DMS79 (cell line): ENCODE measurements at places on chromosomes 3 and 15.

DNA sequence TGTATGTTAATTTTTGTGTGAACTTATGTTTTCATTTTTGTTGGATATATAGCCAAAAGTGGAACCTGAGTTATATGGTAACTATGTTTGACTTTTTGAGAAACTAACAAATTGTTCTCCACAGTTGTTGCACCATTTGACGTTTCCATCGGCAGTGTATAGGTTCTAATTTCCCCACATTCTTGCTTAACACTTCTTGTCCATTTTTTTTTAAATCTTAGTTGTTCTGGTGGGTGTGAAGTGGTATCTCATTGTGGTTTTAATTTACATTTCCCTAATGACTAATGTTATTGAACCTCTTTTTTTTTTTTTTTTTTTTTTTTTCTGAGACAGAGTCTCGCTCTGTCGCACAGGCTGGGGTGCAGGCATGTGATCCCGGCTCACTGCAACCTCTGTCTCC lies 8.0 kb downstream of the NISCH start:
- no peak for DNase-seq

DNA sequence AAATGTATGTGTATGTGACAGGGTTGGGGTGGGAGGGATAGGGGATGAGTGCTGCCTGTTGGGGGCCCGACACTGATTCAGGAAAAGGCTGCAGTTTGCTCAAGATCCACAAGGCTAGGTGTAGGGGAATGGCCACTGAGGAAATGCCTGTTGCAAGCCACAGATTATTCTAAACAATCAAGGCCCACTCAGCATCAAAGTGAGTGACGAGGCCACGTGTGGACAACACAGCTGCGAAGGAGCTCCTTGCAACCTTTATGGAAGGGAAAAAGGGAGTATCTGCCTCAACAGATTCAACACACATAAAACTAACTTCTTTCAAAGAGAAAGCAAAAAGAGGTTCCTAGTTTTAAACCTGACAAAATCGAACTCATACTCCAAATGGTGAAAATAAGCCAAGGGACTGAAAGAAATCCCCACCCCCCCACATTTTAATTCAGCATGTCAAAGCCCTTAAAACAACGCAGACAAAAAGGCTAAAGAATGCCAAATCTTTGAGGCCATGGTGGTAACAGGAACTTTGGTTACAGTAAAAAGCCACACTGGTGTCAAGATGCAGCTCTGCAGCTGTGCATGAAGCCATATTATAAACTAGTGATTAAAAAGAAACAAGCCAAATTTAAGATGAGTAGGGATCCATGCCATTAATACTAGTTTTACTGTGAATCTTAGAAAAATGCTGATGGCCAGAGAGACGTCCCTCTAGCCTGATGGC lies 3.6 kb downstream of the POLG start:
- DNase-seq: no peak

DNA sequence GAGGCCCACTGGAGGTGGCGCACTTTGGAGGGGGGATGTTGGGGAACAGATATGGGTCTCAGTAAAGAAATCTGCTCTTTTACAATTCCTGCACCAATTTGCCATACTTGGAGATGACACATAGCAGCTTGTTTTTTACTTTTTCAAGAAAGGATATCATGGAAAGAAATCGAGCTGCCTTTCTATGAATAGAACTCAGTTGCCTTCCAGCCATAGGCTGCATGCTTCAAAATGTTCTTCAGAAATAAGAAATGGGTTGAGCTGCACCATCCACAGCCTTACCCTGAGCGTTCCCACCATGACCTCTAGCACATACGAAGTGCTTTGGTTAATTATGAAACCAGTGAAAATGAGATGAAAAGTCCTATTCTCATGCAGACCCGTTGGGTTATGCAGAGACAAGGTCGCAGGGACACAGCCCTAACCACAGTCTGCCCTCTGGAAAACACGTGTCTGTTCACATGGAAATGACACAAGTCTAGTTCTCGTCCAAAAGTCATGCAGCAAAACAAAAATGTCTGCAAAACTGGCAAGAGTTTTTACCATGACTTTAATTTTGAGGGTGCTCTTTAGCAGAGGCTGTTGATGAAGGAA lies 36.3 kb downstream of the NGRN start:
- DNase-seq: no peak

DNA sequence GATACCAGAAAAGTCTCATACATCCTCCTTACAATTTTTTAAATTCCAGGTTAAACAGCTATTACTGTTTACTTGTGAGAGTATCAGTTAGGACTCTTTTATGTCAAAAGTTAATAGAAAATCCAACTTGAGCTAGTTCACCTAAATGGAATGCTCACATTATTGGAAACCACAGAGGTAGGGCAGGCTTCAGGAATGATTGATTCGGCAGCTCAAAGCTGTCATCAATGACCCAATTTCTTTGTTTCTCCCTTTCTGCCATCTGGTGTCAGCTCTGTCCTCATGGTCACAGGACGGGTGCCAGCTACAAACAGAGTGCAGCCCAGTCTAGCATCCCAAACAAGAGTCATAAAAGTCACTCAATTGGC lies 32.2 kb downstream of the CFAP20DC start:
- DNase-seq: no peak

DNA sequence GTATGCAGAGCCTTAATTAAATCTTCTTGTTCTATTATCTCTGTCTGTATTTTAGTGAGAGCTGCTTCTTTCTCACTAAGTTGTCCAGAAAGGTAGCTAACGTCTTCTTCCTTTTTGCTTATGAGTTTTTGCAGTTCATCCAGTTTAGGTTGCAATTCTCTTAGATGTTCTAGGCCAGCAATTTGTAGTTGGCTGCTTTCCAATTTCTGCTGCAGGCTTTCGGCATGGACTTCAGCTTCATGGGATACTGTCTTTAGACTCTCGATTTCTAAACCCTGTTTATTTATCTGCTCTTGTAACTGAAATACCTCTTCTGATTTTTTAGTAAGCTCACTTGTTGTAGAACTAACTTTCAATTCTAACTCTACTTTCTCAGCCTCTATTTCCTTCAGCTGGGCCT lies 35.5 kb upstream of the HCLS1 start:
- no peak for DNase-seq

- DNase-seq: no peak
Observed at GRCh38 chr3:160953686-160954085, 151.5 kb downstream of the B3GALNT1 start.

DNA sequence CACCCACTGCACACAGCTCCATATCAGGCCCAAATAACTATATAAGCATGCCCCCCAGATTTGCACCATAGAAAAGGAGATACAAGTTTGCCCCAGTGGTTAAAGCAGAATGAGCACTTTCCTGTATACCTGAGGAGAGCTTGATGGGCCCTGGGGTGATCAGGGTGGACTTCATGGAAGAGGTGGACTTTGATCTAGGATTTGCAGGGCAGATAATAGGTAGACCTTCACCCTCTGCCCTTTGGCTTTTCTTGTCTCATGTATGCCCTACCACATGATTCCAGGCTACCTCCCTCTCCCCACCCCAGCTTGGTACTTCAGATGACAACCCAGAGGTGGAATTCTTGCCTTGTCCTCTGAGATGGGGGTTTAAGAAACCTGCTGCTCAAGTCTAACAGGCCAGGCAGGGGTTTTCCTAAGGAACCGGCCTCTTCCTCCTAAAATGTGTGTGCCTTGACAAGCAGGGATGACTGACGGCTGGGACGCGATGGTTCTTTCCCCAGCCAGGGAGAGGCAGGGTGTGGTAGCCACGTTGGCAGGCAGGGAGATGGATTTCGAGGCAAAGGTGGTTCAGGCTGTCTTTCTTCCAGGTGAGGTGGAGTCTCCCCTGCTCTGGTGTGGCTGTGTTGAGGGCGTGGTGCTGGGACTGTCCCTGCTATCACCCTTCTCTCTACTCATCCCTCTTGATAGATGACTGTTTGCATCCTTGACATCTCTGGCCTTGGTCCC lies 6.6 kb upstream of the RHCG start:
- DNase-seq: no peak

DNA sequence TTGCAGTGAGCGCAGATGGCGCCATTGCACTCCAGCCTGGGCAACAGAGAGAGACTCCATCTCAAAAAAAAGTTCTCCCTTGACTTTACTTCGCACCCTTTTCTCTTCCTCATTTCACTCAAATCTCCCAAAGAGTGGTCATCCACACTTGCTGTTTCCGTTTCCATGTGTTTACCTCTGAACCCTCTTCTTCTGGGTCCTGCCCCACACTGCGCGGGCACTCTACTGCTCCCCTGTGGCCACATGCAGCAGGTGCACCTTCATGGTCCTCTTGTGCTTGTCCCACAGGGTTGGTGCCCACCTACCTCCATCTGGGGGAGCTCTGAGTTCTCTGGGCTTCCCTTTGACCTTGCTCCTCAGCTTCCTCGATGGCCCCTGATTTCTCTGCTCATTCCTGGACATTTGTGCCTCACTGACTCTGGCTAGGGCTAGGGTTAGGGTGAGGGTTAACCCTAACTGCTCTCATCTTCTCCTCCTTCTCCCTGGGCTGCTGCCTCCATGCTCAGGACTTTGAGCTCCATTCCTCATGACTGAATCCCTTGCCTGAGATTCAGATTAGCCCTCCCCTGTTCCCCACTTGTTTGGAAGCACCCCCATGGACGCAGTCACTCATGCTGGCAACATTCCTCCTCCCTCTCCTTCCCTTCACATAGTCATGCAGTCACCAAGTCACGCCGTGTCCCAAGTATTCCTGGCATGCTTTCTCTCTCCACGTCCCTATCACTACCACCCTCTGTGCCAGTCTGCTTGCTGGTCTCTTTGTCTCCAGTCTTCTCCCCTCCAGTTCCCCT lies 26.6 kb upstream of the KY start:
- DNase-seq: no peak

- no peak for DNase-seq
Observed at GRCh38 chr3:99803297-99803696, 14.4 kb upstream of the CMSS1 start.

DNA sequence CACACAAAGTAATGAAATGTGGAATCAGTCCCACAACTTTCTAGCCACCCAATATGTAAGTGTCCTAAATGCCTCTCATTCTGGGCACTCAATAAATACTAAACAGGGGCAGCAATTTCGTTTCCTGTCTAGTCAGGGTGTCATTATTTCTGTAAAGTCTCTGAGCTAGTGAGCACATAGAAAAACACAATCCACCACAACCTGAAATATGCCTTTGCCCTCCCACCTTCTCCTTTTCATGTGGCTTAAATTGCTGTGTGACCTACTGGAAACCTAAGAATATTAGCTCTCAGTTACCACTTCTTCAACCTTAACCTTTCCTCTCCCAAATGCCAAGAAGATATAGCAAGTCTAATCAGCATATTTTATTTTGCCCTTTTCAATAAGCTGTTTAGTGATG lies 456.3 kb upstream of the KCNMB2 start:
- no peak for DNase-seq
